ENCODE measurements at places on chromosomes 2 and 18.

- no peak for DNase-seq
Observed at GRCh38 chr2:235546151-235546435, 52.2 kb downstream of the AGAP1 start.

- DNase-seq, result no peak
Observed at GRCh38 chr2:177445200-177445599, 52.6 kb downstream of the AGPS start.

DNA sequence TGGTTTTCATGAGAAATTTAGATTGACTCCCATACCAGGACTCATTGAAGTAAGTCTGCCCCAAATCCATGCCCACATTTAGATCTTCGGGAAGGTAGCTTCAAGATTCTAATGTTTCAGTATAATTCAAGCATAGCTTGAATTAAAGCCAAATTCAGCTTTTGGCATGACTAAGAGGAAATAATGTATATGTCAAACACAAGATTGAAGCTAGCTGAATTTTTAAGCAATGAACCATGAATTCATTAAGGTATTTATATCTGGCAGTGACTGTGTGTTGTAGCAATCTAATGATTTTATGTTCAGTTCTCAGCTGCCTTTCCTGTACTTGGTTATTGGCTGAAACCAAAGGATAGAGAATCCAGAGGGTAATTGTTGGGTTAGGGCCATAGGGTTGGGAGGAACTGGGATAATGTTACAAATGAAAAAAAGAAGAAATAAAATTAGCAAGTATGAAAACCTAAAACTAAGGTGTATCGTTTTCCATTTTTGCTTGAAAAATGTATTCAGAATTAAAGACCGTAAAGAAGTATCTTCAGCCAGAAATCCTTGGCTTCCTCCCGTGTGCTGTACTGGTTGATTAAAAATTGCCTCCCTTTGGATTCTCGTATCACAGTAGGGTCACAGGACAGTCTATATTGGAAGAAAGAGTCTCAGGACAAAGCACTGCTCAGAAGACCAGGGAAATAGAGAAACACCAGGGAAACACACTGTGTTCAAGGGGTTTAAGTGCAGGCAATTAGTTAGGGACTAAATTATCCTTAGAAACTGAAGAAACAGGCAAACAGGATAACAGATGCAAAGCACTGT is 119.0 kb upstream of the FN1 start:
- no peak for DNase-seq

- no peak for DNase-seq
Observed at GRCh38 chr18:45116116-45116515, 435.4 kb downstream of the SETBP1 start.

DNA sequence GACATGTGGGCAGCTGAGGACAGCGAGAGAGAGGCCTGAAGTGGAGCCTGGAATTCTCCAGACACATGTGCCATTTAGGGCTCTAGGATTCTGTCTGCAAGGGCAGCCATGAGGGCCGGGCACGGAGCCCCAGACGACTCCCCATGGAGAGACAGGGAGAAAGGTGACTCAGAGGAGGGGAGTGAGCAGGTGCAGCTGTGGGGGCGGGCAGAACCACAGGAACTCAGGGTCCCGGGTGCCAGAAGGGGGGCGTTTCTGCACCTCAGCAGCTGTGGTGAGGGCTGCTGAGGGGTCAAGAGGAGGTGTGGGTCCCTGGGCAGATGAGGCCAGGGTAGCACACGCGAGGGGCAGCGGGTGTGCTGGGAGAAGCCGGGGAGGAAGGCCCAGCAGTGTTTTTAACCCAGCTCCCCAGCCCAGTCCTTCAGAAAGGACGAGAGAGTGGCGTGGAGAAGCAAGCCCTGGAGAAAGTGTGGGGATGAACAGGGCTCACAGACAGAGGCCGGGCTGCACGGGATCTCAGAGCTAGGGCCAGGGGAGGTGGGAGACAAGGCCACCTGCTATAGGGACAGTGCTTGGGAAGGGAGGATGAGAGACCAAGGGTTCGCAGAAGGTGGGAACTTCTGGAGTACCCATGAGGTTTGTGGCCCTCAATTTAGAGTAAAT is 7.6 kb downstream of the GPR17 start:
- DNase-seq, result no peak

DNA sequence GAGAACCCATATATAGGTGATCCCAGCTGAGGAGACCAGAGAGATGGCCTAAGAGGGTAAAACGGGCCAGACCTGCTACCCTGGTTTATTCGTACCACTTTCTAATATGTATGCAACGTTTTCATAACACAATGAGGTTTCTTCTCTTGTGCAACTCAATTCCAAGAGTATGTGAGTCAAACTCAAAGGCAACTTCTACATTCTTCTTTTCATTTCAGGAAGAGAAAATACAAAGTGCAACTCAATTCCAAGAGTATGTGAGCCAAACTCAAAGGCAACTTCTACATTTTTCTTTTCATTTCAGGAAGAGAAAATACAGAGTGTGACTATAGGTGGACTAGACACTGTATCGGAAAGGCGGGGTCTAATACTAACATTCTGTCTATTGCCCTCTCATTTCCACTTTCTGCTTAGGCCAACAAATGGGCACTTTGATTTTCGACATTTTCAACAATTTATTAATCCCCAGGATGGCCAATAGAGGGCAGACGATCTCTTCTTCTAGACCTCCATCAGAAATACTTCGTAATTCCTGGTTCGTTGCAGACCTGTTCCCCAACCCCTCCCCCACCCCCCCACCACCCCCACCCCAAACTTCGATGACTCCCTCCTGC is 3.7 kb upstream of the CRIM1 start:
- DNase-seq, result no peak

Measured in stimulated activated CD8-positive, alpha-beta memory T cell treated with anti-CD3 and anti-CD28 coated beads, Interleukin-15, amount 100 ng/mL, for 48 hours (primary cell).